ENCODE measurements at places on chromosomes 2 and 18. TPM values are rescaled to one million over a fixed set of nuclear protein-coding genes. Genes with fewer than 3 reads are reported as not detected.

DNA sequence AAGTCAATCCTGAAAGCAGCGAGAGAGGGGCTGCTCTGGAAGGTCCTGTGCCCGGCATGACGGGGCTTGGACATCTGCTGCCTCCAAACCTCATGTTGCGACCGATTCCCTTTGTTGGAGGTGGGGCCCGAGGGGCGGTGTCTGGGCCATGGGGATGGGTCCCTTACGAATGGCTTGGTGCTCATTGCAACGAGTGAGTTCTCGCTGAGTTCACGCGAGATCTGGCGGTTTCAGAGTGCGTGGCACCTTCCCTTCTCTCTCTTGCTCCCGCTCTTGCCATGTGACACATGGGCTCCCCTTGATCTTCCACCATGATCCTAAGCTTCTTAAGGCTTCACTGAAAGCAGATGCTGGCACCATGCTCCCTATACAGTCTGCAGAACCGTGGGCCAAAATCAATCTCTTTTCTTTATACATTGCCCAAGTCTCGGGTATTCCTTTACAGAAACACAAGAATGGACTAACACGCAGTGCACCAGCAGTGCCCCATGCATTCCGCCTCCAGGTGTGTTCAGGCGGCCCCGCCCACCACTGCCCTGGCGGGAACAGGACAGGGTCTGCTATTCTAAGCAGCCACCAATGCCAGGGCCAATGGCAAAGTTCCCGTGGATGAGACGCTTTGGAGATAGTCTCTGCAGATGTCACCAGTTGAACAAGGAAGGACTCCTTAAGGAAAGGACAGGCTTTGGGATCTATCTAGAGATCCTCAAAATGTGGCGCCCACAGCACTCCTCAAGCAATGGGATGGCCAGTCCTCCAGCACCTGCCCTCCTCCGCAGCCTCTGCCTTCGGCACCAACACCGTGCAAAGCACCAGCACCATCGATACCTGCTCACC is 63.4 kb downstream of the ZNF516 start:
- DNase-seq: peak; percentile 48

- no peak for DNase-seq
Measured at GRCh38 chr2:195861821-195862220, 204.8 kb downstream of the SLC39A10 start.

GRCh38 chr18:56161566-56162260 is 476.7 kb downstream of the TXNL1 start:
- no peak for DNase-seq

DNA sequence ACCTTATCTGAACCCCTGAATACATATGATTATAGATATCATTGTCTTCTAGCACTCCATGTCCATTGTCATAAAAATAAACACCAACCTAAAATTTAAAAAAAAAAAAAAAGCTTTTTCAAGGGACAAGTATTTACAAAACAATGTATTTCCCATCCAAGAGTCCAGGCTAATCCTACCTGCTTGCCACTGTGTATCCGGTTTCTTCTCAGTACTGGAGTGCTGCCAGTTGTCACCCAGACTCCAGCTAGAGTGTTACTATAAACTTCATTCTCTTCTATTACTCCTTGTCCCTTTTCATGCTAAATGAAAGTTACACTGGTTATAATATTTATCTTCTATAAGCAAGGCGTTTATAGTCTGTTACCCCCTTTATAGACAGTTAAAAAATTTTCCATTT is 35.8 kb downstream of the MSH6 start:
- DNase-seq: no peak

GRCh38 chr2:9663008-9663879 is 32.4 kb upstream of the YWHAQ start:
- DNase-seq: no peak

- no peak for DNase-seq
Measured at GRCh38 chr2:98743835-98744234, 12.9 kb upstream of the MGAT4A start.

GRCh38 chr2:151765760-151766410 is 31.6 kb upstream of the NEB start:
- DNase-seq: no peak

DNA sequence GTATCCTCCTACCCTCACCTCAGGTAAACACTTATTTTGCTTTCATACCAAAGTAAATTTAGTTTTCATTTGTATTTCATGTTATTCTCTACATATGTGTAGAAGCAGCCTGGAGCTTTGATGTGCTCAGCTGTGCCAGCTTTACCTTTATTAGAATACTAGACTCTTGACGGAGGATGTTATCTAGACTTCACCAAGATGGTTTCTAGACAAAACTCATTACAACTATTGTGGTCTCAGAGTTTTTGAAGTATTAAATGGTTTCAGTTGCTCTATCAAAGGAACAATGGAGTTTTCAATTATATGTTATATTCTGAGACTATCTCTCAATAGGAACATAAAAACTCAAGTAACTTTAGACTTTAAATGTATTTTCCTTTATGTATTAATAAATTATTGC is 5.0 kb upstream of the IL18RAP start:
- DNase-seq: no peak

ERLEC1 gene
- 34.4 TPM for polyA plus RNA-seq

EPHA4 gene
- polyA plus RNA-seq: 1.8 TPM

GKN1 gene
- not detected for polyA plus RNA-seq
